Fibroblast of pulmonary artery (primary cell): ENCODE measurements at places on chromosomes 1 and 21.

DNA sequence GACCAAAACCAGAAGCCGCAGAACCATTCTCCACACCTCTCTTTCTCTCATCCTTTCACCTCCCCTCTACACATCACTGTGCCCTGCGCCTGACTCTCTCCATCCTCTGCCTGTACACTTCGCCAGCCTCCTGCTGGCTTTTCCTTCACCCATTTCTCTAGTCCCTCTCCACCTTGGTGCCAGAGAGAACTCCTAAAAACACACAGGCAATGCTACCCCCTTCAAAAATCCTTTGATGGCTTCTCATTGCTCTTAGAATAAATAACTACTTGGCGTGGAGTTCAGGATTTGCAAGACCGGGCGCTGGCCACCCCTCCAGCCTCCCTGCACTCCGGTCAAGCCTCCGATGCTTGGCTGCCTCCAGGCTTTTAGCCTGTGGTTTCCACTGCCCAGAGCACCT, 8.6 kb downstream of the CRABP2 start:
- DNase-seq = no peak

DNA sequence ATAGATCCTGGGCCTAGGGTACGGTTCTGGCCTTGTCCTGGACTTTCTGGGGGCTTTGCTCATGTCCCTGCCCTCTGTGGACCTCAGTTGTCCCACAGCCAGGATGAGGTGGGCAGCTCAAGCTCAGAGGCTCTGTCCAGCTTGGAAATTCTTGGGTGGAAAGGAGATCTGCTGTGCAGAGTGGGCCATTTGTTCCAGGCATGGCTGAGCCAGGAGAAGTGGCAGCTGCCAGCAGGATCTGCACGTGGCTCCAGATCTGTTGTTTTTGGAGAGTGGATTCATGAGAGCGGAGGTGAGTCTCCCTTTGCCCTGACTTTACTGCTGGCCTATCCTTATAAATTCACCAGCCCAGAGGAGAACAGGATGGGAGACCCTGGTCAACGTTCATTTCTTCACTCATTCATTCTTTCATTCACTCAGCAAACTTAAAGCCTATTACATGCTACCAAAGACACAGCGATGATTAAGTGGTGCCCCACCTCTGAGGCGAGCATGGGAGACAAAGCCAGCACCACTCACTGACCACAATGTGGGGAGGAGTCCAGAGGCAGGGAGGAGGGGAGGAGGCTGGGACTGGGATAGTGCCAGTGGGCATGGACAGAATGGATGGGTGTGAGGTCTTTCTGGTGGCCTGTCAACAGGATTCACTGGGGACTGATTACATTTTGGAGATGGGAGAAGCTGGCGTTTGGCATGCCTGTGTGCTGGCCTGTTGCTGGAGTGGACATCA, 205.1 kb downstream of the TRABD2B start:
- DNase-seq = no peak

DNA sequence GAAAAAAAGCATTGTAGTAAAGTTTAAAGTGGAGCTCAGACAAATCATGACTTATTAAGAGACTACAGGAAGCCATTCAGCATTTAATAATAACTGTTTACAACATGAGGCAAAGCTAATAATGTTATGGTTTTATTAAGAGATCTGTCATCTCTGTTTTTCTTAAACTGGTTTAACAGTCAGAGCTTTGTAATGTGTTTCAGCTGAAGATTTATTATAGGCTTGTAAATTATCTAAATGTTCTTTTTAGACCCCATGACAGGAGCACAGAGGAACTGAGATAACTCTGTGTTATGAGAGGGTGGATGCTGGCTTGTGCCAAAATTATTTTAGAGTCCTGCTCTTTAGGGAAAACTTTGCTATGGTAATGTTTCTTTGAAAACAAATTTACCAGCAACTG, 38.0 kb upstream of the RWDD3 start:
- no peak for DNase-seq

DNA sequence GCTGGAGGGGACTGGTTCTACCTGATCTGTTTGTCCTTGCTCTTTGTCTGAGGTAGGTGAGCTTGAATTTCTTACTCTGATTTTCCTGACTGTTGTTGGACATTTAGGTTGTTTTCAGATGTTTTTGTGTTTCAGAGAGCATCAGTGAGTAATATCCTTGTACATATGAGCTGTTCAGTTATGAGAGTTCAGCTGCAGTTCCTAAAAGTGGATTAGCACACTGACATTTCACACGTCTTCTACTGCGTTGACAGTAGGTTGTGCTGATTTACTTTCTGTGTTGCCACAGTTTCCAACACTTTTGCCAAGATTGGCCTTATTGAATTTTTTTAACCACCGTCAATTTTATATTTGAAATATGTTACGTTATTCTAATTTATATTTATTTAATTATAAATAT, 27.7 kb downstream of the CXADR start:
- DNase-seq = no peak

DNA sequence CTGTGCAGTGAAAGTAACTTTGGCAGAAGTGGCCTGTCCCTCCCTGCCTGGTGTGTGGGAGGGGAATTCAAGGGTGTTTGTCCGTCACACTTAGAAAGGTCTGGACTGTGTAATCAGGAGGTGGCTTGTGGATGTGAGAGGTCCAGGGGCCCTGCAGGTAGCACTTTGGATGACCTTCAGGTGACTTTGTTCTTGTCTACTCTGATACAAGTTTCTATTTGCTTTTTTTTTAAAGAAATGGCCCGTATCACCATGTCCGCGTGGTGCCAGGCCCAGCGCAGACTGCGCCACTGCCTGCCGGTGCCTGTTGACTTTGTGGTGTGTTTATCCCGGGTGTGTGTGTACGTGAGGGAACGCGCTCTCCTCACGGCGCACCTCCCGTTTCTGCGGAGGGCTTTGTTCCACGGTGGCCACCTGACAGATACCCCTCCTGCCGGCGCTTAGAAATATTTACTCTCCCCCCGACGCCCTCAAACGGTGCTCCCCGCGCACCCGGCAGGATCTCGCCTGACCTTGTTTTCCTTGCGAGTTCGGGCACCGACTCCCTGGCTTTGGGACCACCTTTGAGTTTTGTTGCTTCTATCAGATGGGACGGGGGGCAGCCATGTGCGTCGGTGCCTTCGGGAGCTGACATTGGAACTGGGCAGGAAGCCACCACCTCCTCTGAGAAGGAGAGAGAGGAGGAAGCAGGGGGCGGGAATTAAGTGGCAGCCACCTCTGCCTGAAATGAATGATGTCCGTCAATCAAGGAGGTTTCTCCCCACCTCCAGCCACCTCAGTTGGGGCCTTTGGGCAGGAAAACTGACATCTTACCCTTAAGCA, 119.4 kb downstream of the PRDM16 start:
- DNase-seq = no peak

DNA sequence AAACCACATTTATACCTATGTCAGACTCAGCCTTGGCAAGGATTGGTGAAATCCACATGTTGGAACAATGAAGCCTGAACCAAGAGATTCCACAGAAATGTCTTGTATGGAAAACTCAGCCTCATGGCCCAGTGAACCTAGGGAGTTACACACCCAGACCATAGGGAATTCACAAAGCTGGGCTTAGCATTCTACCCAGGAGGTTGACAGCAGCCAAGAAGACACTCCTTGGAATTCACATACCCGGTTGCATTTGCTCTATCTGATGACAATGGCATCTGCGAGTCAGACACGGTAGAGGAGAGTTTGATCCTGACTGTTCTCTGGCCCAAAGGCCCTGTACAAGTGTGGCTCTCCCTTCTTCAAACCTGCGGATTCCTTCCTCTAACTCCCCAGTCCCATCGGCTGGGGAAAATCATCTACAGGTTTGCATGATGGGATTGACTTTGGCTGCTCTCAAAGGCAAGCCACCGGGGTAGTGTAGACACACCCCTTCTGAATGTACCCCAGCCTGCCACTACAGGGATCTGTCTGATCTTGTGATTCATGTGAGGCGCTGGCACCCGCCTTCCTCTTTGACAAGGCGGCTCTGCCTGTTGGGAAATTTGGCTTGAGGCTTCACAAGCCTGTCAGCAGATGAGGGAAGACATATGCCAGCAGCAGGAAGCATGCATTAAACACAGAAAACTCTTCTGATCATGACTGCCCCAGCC, 297.3 kb upstream of the KAZN start:
- DNase-seq = no peak

DNA sequence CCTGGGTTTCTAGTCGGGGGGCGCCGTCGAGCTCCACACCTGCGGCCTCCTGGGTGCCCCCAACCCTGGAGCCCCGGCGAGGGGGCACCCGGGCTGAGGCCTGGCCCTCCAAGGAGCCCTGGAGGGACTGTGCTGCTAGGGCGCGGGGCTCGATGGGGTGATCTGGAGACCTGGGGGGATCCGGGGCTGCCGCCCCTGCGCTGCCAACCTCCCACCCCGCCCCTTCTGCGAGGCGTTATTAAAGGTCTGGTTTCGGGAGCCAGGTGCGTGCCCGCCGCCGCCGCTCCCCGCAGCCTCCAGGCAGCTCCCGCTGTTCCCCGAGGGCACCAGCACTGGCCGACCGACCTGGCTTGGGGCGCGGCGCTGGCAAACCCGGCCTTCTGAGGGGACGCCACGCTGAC, 746 bp upstream of the POFUT2 start:
- DNase-seq = no peak

DNA sequence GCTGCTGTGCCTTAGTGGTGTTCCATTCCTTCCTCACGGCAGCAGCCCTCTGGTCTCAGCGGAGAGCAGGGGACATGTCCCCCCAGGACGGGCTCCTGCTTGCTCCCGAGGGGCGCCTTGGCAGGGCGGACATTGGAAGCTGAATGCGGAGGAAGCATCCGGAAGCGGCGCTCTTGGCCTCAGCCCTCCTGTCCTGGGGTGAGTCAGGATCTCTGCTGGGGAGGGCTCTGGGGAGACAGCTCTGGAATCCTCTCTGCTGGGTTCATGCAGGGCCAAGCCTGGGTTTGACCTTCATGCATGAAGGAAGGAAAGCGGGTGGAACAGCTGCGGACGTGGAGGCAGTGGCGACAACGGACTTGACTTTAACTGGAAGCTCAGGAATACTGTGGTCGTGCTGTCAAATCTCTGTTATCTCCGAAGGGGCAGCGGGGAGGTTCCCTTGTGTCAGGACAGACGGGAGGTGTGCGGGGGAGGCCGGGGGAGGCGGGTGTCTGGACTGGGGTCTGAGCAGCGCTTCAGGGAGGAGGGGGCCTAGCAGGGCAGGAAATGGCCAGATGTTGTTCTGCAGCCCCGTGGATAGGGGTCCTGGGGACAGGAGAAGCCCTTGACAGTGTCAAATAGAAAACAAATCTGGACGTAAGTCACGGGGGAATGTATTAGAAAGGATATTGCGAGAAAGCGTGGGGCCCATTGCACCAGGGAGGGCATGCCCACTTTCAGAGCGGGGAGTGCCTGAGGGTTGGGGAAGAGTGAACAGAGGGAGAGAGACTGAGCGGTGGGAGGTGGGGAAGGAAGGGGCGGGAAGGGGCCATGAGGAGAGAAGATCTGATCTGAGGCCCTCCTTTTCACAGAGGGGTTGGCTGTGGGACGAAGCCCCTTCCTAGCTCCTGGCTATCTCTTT, 26.6 kb downstream of the CRYAA start:
- DNase-seq = peak; percentile 56

GRCh38 chr1:156709757-156710489, 4.5 kb upstream of the CRABP2 start:
- DNase-seq = peak; percentile 67

- DNase-seq = no peak
Observed at GRCh38 chr1:66266756-66267155, 267.2 kb upstream of the SGIP1 start.

GRCh38 chr1:92095874-92096273, 15.7 kb downstream of the BTBD8 start:
- DNase-seq = no peak

- no peak for DNase-seq
Observed at GRCh38 chr21:41750051-41750450, 16.8 kb downstream of the RIPK4 start.

DNA sequence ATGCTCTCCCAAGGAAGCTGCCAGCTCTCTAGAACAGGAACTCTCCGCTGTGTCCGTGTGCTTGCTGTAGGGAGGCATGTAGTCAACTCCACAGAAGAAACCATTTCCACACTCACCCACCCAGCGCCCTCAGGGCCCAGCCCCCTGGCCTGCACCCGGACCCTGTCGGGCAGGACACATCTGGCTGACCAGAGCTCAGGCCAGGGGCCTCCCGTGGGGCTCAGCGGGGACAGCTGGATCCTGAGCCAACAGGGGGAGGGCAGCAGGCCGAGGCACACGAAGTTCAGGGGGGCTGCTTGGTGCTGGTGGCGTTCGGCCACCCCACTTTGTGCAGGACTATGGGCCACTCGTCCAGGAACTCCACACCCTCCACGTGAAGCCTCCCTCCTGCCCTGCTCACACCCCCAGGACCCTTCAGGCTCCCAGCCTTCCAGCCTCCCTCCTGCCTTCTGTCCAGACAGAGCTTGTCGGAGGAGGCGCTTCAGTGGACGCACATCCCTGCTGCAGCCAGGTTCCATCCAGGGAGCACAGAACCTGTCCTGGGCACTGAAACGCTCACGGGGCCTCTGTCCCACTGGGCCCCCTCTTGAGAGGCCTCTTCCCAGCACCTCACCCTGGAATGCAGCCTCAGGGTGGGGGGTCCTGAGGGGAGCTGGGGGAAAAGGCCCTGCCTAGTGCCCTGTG, 15.0 kb upstream of the FAAP20 start:
- DNase-seq = no peak

DNA sequence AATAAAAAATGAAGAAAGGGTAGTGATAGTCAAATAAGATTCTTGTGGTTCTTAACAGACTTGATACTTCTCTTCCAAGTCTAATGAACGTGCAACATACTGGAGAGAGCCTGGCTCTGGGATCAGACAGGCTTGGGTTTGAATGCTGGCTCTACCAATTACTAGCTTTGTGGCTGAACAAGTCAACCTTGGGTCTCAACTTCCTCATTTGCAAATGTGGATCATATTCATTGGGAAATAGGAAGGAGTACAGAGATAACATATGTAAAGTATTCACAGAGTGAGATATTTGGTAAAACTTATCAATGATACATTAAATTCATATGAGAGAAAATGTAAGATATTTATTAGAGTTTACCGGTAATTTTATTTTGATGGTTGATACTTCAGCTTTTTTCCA, 2.0 kb downstream of the EDEM3 start:
- DNase-seq = no peak

DNA sequence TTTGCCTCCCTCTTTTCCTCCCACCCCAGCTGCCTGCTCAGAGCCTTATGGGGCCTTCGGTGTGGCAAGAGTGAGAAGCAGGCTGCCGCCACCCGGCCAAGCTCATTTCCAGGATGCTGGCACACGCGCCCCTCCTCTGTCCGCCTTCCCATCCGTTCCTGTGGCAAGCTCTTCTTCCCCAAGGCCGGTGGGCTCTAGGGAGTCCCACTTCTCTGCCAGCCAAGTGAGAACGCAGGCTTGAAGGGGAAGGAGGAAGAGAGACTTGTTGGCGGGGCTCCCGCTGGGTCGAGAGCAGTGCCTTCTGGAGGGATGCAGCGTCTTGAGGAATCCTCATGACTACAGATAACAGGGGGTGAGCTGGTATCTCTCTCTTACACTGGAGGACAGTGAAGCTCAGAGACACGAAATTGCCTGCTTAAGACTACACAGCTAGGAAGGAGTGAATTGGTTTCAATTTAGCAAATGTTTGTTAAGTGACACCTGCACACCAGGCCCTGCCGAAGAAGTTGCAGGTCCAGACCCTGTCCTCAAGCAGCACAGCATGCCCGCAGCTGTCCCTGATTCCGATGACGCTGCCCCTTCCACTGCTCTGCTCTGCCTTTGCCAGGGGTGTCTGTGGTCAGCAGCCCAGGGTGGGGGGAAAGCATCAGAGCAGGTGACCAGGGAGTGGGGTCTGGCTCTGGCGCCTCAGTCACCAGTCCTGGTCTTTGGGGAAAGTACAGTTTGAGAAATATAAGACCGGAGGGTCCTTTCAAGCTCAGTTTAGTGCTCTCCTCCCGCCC, 40.1 kb upstream of the FOXO6 start:
- no peak for DNase-seq

- no peak for DNase-seq
Observed at GRCh38 chr1:248918131-248918530, 12.1 kb downstream of the PGBD2 start.

GRCh38 chr21:41816583-41817165, 49.8 kb upstream of the RIPK4 start:
- peak; percentile 63 for DNase-seq
